Calu3 (cell line): ENCODE measurements at places on chromosomes 11 and 22. TPM values are rescaled to one million over a fixed set of nuclear protein-coding genes. Genes with fewer than 3 reads are reported as not detected.

- no peak for DNase-seq
Observed at GRCh38 chr11:75497788-75498409, 27.8 kb downstream of the GDPD5 start.

DNA sequence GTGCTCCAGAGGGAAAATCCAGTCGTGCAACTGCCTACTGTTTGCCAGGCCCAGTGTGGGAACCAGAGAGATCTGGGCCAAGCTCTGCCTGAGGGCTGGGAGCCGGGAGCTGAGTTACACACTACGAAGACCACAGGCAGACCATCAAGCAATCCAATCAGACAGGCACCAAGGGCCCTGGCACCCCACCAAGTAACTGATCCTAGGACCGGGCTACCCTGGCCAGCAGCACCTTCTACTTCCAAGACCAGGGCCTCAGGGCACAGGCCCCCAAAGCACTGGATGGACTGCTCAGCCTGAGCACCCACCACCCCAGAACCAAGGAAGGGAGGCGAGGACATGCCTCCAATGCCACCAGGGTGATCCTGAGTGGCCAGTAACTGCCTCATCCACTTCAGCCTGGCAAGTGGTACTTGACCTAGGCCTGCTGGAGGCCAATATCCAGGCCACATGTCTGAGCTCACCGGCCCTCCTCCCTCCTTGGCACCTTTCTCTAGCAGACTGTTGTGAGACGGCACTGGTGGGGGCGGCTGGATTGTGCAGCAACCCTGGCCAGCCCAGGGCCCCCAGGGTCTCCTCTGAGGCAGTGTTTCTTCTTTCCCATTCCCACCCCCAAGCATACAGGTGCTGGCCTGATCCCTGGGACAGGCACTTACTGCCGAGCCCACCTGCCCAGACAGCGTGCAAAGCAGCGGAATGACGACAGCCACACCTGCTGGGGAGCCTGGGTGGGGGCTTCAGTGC is 20.7 kb upstream of the ARFGAP3 start:
- no peak for DNase-seq

DNA sequence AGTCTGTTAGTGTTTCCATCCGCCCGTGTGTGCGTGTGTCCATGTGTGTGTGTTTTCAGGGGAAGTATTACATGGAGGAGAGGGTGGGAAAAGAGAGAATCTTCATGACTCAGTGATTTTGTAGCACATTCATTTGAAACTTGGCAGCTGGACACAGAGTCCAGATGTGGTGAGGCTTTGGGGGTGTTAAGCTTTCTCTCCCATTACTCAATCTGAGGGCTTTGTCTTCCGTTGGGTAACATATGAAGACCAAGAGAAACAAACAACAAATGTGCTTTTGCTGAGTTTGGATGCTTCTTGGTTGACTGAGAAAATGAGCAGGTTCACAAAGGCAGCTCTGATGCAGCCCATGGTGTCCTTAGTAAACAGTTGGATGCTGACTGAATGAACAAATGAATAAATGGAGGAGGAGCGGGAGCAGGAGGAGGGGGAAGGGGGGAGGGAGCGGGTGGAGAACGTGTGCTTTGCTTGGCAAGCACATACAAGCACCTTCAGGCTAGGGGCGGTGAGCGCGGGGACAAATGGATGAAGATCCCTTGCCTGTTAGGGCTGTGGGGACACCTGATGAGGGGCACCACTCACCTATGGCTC is 104.3 kb downstream of the ST3GAL4 start:
- no peak for DNase-seq

DNA sequence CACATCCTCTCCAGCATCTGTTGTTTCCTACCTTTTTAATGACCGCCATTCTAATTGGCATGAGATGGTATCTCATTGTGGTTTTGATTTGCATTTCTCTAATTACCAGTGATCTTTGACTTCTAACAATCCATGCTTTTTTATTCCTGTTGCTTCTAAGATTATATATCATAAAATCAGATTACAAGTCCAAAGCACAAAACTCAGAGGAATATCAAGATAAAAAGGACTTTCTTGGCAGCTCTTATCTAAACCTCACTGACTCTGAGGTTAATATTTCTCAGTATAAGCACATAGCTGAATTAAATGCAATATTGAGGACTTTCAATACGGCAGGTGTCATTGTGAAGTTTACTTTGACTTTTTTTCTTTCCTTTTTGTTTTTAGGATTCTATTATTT is 11.4 kb downstream of the SLC5A12 start:
- no peak for DNase-seq

DNA sequence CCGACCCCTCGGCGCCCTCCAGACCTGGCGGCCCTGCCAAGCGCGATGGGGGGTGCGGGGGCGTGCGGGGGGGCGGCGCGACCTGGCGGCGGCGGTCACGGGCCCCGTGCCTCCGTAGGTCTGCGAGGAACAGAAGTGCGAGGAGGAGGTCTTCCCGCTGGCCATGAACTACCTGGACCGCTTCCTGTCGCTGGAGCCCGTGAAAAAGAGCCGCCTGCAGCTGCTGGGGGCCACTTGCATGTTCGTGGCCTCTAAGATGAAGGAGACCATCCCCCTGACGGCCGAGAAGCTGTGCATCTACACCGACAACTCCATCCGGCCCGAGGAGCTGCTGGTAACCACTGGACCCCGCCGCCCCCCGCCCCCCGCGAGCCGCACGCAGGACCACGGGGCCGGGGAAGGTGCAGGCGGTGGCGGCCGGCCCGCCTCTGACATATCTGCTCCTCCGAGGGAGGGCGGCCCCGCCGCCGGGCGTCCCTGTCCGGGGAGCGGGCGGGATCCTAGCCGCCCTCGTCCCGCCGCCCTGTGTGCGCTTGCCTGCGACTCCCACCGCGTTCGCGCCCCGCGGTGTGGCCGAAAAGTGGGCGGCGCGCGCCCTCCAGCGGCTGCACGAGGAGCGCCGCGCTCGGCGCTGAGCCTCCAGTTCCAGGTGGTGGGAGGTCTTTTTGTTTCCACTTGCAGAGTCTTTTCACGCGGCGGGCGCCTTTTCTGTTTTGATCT is 2.1 kb downstream of the CCND1 start:
- peak; percentile 84 for DNase-seq

DNA sequence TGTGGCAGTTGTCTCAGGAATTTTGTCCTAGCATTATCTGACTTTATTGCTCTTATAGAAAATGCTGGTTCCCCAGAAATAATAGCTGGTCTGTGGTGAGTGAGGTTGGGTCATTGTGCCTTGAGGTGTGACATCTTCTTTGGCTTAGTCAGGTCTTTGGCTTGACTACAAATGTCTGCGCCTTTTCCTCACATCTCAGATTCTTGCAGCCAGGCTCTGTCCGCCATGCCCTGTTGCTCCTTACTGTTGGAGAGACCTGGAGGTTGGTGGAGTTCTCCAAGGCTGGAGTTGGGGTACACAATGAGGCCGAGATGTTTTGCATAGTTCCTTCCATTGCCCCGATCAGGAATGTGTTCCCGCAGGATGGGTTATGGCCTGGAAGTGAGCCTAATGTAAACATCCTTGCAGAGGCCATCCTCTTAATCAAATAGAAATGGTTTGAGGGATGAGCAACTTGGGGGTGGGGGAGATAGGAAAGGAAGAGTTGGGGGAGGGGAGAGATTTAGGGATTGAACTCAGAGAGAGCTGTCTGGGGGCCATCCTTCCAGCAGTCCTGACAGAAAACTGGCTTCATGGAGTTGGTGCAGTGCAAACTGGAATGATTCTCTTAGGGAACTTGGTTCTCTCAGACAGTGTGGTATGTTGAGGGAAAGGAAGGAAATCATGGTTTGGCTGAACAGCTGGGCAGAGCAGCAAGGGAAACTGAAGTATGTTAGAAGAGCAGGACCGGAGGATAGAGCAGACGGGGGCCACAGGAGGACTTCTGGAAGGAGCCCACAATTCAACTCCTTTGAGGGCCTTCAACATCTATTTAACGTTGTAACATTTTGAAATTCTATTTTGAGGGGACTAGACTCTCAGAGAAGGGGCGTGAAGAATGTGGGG is 49.9 kb downstream of the ZBTB16 start:
- DNase-seq: no peak

GRCh38 chr11:15816260-15816871 is 540.0 kb downstream of the SOX6 start:
- peak; percentile 22 for DNase-seq

- no peak for DNase-seq
Observed at GRCh38 chr11:9099617-9100016, 8.2 kb upstream of the SCUBE2 start.

DNA sequence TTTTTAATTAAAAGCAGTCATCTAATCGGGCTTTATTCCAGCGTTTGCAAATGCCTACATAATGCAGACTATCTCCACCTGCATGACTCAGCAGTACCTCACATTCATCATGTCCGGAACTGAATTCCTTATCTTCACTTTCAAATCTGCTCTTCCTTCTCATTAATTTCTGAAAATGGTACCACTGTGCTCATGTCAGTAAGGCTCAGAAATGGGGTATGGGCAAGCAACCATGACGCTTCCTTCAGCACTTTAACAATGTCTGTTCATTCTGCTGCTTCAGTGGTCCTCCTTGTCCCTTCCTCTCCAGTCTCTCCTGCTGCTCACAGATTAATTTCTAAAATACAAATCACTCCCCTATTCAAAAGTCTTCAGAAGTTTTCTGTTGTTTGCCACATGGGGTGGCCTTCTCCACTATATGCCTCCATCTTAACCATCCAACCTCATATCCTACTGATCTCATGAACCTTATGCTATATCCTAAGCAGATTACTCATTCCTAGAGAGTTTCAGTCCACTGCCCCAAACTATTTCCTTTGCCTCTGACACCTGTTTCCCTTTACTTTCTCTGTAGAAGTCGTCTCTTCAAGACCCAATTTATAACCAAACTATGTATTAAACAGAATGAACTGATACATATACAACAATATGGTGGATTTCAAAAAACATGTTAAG is 7.0 kb downstream of the GTF2H1 start:
- no peak for DNase-seq

DNA sequence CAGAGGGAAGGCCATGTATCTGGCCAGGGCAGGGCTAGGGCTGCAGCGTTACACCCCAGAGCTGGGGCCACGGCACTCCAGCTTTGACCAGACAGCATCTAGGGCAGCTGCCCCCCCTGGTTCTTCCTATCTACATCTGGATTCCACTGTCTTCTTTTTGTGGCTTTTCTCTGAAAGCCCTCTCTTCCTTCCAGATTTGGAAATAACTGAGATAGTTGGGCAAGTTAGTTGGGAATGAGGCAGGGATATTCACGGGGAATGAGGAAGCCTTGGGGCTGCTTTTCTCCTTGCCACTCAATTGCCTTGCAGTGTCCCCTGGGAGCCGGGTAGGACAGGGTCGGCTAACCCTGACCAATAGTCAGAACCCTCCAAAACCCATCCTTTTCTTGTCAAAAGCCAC is 26.8 kb downstream of the CLMP start:
- no peak for DNase-seq

DNA sequence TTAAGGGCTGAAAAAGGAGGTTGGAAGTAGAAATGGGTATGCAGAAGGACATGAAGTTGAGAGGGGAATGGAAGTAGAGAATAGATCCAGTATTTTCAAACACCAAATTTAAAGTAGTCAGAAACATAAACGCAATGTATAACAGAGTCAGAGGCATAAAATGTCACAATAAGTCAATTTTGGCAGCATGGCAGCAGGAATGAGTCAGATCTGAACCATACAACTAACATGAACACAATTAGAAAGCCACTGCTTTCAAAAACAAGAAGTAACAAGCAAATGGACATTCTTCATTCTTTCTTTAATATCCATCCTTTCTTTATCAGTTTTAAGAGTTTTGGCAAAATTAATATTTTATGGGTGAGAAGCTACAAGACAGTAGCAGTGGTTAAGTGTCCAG is 2.5 kb downstream of the CHORDC1 start:
- no peak for DNase-seq

GRCh38 chr22:27724157-27724556 is 77.4 kb downstream of the MN1 start:
- DNase-seq: no peak

- no peak for DNase-seq
Observed at GRCh38 chr22:16774911-16775500, 50.2 kb downstream of the XKR3 start.

DNA sequence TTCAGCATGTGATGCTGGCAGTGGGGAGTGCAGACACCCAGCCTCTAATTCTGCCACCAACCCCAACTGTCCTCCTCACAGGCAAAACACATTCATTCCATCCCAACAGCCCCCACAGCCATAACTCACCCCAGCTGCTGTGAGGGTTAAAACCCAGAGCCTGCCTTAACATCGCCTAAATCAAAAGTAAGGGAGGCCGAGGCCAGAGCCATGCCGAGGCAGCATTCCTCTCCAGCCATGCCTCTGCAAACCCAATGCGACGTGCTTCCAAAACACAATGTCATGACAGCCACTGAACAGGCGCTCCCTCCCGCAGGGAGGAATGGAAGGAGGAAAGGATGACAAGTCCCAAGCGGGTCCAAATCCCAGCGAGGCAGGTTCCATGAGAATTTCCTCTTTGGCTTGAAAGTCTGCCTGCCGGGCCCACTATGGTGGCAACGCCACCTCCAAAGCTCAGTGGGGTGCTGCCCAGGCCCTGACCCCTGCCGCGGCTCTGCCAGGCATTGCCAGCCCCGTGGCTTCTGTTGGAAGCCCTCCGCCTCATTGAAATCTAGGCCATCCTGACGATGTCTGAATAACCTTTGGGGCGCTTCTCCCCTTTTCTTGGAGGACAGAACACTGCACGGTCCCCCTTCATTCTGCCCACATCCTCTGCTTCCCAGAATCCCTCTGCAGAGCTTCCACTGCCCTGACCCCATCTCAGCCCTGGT is 472.3 kb downstream of the BRD1 start:
- DNase-seq: no peak

The PKP3 gene
- 128 and 154 TPM in 2 replicates for total RNA-seq

The OR2AT4 gene
- total RNA-seq: not detected in 2 replicates

The IFITM5 gene
- not detected in 2 replicates for total RNA-seq

The CWF19L2 gene
- 9.5 and 10.0 TPM in 2 replicates for total RNA-seq

The PRRG4 gene
- total RNA-seq: 22.9 and 23.9 TPM in 2 replicates

The MS4A4E gene
- not detected in 2 replicates for total RNA-seq

The KRTAP5-1 gene
- total RNA-seq: not detected in 2 replicates

The MRGPRF gene
- total RNA-seq: 0.14 and 0.15 TPM in 2 replicates
